Posterior cingulate gyrus (tissue), 11 donors: ENCODE measurements at places on chromosomes 4 and X.

- no peak for DNase-seq
Observed at GRCh38 chrX:101220662-101221260, 1.2 kb downstream of the DRP2 start.

- no peak for DNase-seq
Observed at GRCh38 chr4:145507636-145508035, 26.0 kb downstream of the SMAD1 start.

DNA sequence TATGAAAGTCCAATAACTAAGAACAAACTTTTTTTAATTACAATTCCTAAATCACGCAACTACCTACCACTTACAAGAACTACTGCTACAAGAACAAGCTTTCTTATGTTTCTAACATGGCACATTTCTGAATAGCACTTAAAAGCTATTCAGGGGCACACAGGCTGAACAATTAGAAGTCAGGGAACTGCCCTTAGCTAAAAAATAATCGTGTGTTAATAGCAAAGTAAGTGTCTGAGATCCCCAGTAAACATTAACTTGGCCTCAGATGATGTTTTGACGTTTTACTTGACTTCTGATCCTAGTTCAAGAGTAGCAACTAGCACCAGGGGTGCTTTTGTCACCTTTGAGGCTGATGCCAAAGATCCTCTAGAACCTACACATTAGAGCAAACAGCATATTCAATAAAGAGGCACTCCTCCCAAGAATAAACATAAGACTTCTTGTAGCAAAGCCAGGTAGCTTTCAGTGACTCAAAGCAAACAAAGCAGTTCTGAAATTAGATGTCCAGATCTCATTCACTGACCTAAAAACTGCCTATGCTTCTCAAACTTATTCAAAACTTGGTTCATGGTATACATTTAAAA lies 16.2 kb downstream of the SPOCK3 start:
- DNase-seq, result no peak

DNA sequence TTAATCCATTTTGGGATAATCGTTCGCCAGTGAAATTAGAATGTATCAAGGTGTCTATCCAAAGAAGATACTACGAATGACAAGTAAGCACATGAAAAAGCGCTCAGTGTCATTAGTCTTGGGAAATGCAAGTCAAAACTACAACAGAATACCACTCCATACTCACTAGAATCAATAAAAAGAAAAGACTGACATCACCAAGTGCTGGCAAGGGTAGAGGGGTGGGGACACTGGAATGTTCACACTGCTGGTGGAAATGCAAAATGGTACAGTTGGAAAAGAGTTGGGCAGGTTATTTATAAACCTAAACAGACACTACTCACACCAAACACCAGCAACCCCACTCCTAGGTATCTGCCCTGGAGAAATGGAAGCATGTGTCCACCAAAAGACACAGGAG lies 11.2 kb downstream of the WDR1 start:
- DNase-seq, result no peak

GRCh38 chr4:71260544-71260943 lies 78.3 kb upstream of the SLC4A4 start:
- no peak for DNase-seq

GRCh38 chr4:113815826-113816225 lies 54.3 kb upstream of the CAMK2D start:
- no peak for DNase-seq

DNA sequence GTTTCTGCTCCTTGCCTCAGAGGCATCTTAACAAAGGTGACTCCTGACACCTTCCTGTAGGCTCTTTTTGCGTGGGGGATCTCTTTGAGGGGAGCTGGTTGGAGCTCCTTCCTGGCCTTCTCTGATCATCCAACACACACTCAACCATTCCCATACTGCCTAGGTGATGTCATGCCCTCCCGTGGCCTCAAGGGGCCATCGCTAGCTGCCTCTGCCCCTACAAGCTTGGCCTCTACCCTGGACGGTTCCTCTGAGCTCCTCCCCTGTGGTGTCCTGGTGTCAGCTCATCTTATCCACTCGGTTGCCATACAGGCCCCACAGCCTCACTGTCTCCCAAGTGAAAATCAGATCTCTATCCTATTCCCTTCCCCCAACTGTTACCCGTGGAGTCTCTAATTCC lies 13.7 kb upstream of the ZNF185 start:
- DNase-seq, result no peak

DNA sequence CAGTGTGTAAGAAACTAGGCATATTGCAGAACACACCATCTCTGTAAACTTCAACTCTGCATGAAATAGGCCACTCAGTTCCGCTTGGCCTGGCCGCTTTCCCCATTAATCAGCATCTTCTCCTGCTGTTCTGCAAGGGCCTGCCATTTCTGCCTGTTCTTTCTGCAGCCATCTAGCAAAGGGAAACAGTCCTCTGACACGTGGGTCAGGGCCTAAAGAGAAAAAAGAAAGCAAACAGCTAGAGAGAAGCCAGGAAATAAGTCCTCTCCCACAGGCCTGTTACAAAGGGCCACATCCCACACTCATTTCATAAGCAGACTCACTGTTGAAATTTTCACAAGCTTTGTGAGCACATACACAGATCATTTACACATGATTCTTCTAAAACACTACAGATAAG lies 130.1 kb downstream of the PDE5A start:
- peak; percentile 25 for DNase-seq

DNA sequence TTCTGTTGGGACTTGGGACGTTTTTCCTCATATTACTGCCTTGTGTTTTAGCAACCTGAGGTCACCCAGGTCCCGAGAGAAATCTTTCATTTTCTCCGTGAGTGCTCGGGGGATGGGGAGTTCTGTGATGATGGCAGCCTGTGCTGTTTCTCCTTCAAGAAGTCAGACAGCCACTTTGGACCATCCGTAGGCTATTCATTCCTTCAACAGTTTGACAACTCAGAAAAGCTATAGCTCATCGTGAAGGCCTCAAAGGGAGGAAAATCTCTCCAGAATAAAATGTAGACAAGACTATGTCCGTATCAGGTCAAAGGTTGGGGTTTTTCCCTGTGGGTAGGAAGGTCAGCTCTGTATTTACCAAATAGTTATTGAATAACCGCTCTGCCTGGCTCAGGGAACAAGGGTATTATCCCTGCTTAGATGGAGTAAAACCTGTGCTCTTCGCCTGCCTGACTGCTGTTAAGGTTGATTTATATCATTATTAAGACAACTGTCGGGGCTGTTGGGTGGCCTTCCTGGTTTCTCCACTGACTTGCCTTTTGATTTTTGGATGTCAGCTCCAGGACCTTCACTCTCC lies 36.6 kb downstream of the FAM114A1 start:
- DNase-seq, result no peak

DNA sequence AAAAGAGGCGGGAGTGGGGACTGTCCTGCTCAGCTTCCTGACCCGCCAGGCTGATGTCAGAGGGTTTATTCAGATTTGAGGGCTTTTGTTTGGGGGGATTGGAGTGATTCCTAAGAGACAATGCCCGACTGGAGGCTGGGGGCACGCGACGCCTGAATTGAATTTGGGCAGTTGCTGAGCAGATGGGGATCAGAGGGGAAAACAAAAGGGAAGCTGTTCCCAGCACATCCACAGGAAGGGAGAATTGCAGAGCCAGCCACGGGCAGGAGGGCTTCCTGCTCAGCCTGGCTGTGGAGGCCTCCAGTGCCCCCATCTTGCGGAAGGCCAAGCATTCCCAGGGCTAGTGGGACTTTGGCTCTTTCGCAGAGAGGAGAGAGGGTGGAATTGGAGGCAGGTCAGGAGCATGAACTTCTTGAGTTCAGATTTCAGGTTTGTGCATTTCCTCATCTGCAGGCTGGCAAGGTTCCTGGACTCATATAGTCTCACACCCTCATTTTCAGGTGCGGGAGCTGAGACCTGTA lies 162.8 kb downstream of the NHS start:
- DNase-seq, result no peak
